HuH-7.5 (cell line): ENCODE measurements at places on chromosomes 3 and 15.

- no peak for DNase-seq
Observed at GRCh38 chr3:54427501-54427900, 305.1 kb downstream of the CACNA2D3 start.

GRCh38 chr3:111650378-111651275, 55.5 kb upstream of the ZBED2 start:
- no peak for DNase-seq

GRCh38 chr3:112459750-112460149, 39.5 kb downstream of the BTLA start:
- no peak for DNase-seq

DNA sequence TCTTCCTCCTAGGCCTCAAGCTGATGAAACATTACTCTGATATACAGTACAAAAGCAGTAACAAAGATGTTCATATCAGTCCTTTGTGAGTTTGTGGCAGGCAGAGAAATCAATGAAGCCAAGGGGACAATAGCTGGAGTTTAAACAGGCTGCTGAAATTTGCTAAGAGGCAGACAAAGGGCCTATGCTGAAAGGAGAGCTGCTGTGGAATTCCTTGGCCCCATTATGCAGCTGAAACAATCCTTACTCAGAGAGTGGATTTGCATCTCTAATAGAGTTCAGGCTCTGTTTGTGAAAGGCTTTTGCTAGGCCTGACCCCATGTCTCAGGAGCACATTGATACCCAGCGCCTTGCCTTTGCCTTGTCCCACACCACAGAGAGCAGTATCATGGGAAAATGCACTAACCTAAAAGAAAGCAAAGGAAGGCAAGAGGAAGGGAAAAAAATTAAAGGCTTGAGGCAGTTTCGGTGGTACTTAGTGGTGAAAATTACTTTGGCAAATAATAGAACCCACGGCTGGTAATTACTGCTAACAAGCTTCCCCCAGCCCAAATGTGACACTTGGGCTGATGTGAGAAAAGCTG, 195.0 kb upstream of the EPHA3 start:
- DNase-seq: no peak

DNA sequence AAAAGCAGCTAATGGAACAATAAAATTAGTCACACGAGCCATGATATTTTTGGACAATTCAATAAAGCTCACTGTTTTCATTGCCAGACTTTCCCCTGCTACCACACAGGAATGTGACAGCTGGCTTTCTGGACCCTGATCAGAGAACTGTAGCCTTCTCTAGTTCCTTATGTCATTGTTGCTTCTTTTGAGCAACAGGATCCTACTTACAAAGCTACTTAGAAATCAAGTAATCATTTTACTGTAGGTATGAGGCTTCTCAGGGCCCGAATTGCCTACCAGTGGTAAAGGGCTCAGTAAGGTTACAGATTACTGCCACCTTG, 94.3 kb upstream of the AADACL2 start:
- DNase-seq: no peak
